Upper lobe of left lung (tissue), 6 donors: ENCODE measurements at places on chromosomes 6 and 20. TPM values are rescaled to one million over a fixed set of nuclear protein-coding genes. Genes with fewer than 3 reads are reported as not detected.

GRCh38 chr20:1327241-1327653 is 1.7 kb downstream of the SDCBP2 start:
- no peak for DNase-seq

Gene HFE
- total RNA-seq, result 11.2 TPM

- no peak for DNase-seq
These were observed 3.2 kb upstream of the REPS1 start for GRCh38 chr6:138991206-138991605.

- DNase-seq, result no peak
These were observed 6.6 kb upstream of the SPO11 start for GRCh38 chr20:57323034-57323433.

- no peak for DNase-seq
These were observed 39.3 kb upstream of the SRPK1 start for GRCh38 chr6:35960187-35960586.

DNA sequence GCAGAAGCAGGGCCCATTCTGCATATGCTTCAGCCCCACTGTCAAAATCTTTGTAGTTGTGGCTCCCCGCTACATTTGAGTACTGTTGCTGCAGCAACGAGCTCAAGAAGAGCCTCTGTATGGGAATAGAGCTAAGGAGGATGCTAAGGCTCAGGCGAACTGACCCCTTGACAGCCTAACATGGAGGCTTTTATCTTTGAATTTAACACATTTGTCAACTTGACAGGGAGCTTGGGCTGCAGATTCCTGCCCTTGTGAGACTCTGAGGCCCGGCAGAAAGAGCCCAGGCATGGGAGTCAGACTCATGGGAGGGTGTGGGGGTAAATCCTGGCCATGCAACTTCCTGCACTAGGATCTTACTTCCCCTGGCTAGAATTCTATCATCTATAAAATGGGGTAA is 278.7 kb upstream of the CITED2 start:
- DNase-seq, result no peak

GRCh38 chr6:137020776-137021175 is 24.0 kb downstream of the IL20RA start:
- DNase-seq, result no peak

GRCh38 chr20:23702021-23702420 is 13.2 kb upstream of the CST4 start:
- DNase-seq, result no peak

GRCh38 chr6:136031982-136032381 is 180.5 kb downstream of the PDE7B start:
- DNase-seq, result no peak

Gene TUBB2B
- total RNA-seq, result 1.5 TPM

Gene NOP56
- 71.0 TPM for total RNA-seq

Gene TP53TG5
- total RNA-seq, result not detected

Gene HCRTR2
- not detected for total RNA-seq

GRCh38 chr20:64116541-64117431 is 9.4 kb upstream of the NPBWR2 start:
- peak; percentile 4 for DNase-seq

- no peak for DNase-seq
These were observed 57.3 kb upstream of the SGK1 start for GRCh38 chr6:134375220-134375580.

GRCh38 chr6:126280287-126280686 is 59.6 kb upstream of the CENPW start:
- no peak for DNase-seq

DNA sequence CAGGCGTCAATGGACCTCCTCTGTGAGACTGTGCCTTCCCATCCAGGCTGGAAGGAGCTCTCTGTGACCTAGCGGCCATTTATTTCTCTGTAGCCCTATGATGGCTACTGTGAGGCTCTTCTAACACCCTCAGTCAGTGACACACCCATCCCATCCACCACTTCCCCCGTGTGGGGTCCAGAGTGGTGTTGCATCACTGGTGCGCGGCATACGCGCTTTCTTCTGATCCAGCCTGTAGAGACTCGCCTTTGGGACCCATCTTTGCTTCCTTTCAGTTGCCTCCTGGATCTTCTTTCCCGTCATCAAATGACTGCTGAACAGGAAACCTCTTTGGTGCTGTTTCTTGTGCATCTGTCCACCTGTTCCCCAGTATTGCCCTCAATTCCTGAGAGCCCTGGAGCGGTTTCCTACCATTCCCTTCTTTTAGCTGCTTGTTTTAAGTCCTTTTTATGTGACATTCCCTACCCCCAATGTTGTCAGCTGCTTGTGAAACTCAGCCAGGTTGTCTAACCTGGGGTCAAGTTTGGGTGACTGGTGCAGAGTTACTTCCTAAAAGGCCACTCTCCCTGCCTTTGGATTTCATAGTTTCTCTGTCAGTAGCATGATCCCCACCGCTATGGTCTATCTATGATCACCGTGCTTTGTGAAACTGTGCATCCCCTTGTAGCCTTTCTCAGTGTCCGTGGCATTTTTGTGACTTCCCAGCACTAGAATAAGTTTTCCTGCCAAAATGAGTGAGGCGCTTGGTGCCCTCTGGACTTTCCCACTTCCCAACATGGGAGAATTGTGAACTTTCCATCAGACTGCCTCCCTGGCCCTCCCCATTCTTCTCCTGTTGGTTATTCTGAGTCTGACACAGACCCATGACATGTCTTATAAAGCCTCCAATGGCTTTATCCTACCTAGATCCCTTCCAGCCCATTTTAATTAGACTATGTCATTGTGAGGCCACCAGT is 5.7 kb downstream of the PRR3 start:
- no peak for DNase-seq

Gene CGA
- total RNA-seq, result not detected

Gene SCGN
- total RNA-seq, result 0.24 TPM

GRCh38 chr6:15479761-15480160 is 183.1 kb downstream of the DTNBP1 start:
- no peak for DNase-seq

- DNase-seq, result no peak
These were observed 5.8 kb downstream of the YTHDF1 start for GRCh38 chr20:63210011-63210605.

DNA sequence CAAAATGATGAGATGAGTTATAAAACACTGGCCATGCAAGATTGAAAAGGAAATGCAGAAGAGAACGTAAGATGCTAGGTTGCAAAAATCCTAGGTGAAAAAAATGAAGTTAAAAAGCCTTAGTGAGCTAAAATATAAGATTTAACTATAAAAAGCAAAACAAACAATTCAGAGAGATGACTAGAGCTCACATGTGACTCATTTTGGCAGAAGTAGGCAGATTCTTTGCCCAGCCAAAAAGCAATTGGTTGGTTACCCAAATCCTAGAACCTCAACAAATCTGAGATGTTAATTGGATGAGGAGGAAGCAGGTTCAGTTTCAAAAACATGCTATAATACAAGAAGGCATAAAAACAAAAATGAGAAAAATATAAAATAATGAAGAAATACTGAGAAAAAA is 249.1 kb downstream of the OGFRL1 start:
- DNase-seq, result no peak

- no peak for DNase-seq
These were observed 41.8 kb downstream of the TIAM2 start for GRCh38 chr6:155036907-155037306.

- peak; percentile 53 for DNase-seq
These were observed 77.5 kb downstream of the CDH22 start for GRCh38 chr20:46230801-46231282.

DNA sequence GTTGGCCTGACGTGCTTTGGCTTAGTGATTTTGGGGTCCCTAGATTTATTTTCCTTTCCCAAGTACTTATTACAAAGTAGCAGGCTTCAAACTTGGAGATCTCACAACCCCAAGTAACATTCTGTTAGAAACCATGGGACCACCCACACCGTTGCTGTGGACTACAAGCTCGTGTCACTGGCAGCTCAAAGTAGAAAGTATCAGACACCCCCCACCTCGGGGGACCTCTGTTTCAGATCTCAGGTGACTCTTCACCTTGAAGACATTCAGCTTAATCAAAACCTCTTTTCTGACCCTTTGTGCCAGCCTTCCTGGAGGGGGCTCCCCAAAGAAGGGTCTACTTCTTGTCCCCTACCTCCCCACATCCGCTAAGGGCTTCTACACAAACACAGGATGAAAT is 15.7 kb upstream of the MYT1 start:
- no peak for DNase-seq

Gene MUC21
- total RNA-seq, result 2.2 TPM

- DNase-seq, result no peak
These were observed 111.1 kb downstream of the FOXO3 start for GRCh38 chr6:108671790-108672189.

DNA sequence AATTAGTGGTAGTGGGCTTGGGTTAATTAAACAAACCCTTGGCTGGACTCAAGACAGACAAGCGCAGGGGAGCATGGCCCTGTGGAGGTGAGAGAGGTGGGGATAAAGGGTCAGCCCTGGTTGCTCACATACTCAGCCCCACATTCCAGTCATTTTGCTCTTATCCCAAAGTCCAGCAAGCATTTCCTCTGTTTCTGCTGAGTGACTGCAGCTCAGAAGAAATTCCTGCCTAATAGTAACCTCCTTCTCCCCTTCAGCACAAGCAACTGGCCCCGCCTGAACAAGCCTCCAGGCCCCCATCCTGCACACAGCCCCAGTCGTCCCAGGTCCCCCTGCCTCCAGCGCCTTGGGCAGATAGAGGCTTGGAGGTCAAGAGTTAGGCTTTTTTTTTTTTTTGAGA is 3.6 kb upstream of the TFEB start:
- no peak for DNase-seq

Gene SIRPB2
- total RNA-seq, result 23.7 TPM

- no peak for DNase-seq
These were observed 4.4 kb downstream of the AMD1 start for GRCh38 chr6:110878751-110879522.

DNA sequence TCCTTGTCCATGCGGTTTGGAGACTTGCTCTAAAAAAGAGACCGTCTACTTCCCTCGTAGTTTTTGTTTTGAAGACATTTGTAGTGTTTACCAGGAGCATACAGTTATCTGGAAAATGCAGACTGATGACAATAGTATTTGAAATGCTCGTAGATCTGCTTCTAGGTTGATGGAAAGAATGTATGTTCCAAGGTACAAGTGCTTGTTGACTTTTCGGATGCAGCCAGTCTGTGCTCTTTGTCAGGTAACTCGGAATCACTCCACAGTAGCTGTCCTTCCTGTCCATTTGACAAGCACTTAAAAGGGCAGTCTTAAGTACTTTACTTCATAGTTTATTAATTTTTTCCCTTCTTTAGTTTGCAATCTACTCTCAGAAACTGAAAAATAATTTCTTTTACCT is 194.8 kb downstream of the ESR1 start:
- no peak for DNase-seq
